ENCODE measurements at places on chromosomes 4 and X.
A peak's percentile ranks its signal among the peaks of the same experiment; 100 is the strongest.

DNA sequence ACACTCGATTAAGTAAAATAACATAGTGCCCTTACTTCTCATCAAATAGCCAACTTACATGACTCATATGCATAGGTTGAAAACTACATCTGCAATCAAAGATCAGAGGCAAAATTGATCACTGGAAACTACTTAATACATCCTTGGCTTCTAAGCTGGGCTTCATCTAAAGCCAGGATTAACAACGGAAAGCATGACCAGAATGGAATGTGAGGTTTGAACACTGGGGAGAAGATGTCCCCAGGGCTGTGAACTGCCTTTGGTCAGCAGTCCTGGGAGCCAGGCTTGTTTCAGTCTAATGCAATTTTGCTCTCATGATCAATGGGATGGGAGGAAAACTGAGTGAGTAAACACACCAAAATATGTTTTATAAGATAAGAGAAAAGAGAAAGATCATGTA lies 192.5 kb upstream of the TTC29 start:
- DNase-seq = no peak

DNA sequence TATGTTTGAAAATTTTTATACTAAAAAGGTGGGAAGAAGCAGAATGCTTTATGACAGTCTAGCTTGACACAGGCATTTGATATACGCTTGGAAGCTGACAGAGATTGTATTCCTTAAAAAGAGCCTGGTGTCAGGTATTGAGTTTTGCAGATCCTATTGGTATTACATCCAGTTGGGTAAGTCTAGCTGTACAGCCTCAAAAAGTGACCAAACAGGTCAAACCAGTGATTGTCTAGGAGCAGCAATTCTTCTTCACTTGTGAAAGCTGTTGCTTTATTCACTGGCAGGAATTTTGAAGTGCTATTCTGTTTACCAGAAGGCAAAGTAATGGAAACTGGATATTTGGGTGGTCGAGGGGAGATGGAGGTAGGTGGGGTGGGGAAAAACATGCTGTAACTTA lies 77.5 kb downstream of the UCHL1 start:
- DNase-seq = no peak

DNA sequence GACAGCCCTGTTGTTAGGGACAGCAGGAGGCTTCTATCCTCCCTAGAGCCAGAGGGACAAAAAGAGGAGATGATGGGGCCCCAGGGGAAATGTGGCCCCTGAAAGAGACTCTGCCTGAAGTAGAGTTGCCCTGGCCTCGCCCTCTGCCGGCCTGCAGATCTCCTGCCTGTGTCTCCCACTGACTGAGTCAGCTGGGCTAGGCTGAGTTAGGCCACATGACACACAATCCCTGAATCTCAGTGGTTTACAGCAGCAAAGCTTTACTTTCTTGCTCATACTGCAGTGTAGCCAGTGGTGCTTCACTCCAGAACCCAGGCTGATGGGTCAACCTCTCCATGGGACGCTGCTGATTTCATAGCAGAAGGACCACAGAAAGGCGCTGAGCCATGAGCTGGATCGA lies 23.5 kb downstream of the DRD5 start:
- no peak for DNase-seq

- no peak for DNase-seq
Measured at GRCh38 chr4:113384600-113384999, 335.1 kb downstream of the ANK2 start.

GRCh38 chr4:115396034-115396433 lies 282.6 kb upstream of the NDST4 start:
- no peak for DNase-seq

GRCh38 chr4:105306158-105306781 lies 159.6 kb downstream of the TET2 start:
- no peak for DNase-seq

- DNase-seq = no peak
Measured at GRCh38 chr4:159015841-159016240, 87.0 kb upstream of the RAPGEF2 start.

DNA sequence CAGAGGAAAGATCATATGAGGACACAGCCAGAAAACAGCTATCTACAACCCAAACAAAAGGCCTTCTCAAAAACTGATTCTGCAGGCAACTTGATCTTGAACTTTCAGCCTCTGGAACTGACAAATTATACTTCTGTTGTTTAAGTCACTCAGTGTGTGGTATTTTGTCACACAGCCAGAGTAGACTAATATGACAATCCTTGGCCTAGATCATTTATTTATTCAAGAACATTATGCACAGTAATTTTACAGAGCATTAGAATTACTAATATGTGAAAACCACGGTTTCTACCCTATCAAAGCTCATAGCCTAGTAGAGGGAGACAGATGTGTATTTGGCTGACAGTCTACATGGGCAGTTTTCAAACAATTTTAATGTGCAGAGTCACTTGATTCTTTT lies 167.8 kb upstream of the PCDH18 start:
- no peak for DNase-seq

GRCh38 chrX:106954041-106954440 lies 33.8 kb downstream of the CLDN2 start:
- DNase-seq = no peak

- DNase-seq = no peak
Measured at GRCh38 chr4:8160233-8160560, 1.6 kb upstream of the ABLIM2 start.

- peak; percentile 64 for DNase-seq
Measured at GRCh38 chr4:111641813-111642579, 503.3 kb upstream of the FAM241A start.

DNA sequence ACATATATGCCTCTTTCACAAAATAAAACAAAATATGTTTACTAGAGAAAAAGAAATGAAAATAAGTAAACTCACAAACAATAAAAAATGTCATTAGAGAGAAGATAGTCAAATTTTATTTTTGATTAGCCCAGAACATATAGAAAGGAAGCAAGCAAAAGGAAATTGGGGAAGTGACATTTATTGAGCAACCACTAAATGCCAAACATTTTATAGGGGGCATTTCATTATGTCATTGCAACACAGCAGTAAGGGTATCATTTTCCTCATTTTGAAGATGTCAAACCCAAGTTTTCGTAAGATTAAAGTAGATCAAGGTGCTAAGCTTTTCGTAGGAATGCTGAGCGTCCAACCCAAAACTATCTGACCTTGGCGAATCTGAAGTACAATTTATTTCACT lies 1331.5 kb upstream of the PABPC4L start:
- no peak for DNase-seq

- no peak for DNase-seq
Measured at GRCh38 chrX:96538104-96538725, 146.4 kb upstream of the DIAPH2 start.

DNA sequence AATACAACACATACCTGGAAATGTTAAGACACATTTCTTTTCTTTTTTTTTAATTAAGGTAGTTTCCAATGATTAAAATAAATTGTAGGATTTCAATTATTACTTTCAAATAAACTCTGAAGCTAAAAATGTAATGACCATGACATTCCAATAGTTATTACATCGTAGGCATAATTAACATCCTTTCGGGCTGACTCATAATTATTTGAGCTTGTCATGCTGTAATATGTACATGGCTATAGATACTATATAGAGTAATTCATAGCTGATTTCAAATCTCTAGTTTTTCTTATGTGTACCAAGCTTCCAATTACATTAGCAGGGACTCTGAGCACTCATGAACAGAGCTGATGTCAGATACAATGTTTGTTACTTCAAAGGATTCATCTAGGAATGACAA lies 125.7 kb upstream of the GABRG1 start:
- no peak for DNase-seq

GRCh38 chr4:2402048-2402842 lies 16.2 kb downstream of the ZFYVE28 start:
- no peak for DNase-seq

DNA sequence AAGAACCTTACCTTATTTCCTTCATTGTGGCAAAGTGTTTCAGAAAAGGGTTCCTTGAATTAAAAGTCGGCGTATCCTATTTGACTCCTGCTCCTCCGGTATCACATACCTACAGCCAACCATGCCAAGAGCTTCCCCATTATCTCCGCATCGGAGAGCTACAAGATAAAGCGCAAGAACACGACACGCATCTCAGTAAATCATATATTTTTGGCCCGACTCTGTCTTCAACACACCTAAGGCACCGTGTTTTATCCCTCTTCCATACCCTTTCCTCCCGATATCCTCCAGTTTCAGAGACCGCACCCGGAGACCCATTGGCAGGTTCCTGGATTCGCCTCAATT lies 497 bp upstream of the THAP9 start:
- DNase-seq = no peak

All from AG04450 (cell line).